ENCODE measurements at places on chromosomes 1 and 21. TPM values are rescaled to one million over a fixed set of nuclear protein-coding genes. Genes with fewer than 3 reads are reported as not detected.
A peak's percentile ranks its signal among the peaks of the same experiment; 100 is the strongest.

The SELP gene
- total RNA-seq, result not detected

The EPHA10 gene
- 1.0 TPM for total RNA-seq

The PTPRU gene
- 55.3 TPM for total RNA-seq

The NEGR1 gene
- 1.3 TPM for total RNA-seq

The CAPN9 gene
- total RNA-seq, result 0.22 TPM

The WNT2B gene
- 0.90 TPM for total RNA-seq

The FLG2 gene
- not detected for total RNA-seq

The TESK2 gene
- total RNA-seq, result 10.9 TPM

The POGZ gene
- 105 TPM for total RNA-seq

The LIPI gene
- not detected for total RNA-seq

The PRAMEF8 gene
- total RNA-seq, result not detected

DNA sequence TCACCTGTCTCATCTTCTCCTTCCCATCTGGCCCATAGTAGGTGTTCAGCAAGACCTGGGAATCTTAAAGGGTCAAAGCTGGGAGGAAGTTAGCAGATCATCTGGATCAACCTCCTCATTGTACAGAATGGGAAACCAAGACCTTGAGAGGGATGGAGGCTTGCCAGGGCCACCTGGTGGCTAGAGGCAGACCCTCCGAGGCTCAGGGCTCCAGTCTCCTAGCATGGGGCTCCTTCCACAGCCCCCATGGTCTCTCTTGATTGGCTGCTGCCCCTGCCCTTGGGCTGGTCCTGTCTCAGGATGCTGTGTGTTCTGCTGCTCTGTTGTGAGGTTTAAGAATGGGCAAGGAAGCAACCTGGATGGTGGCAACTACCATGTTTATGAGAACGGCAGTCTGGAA, 68.7 kb upstream of the CNTN2 start:
- DNase-seq, result no peak

DNA sequence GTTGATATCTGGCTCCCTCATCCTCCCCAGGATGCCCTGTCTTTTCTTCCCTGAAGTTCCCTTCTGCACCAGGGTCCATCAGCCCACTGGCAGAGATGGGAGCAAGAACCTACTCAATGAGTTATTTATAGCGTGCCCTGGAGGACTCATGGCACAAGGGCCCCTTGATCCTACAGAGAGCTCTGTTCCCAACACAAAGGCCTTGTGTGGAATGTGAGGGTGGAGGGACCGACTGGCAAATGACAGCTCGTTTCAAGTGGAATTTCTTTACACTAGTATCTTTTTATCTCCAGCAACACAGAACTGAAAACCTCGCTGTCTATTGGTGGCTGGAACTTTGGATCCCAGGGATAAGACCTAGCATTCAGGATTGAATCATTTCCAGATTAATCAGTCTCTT, 22.4 kb downstream of the CHI3L2 start:
- no peak for DNase-seq

DNA sequence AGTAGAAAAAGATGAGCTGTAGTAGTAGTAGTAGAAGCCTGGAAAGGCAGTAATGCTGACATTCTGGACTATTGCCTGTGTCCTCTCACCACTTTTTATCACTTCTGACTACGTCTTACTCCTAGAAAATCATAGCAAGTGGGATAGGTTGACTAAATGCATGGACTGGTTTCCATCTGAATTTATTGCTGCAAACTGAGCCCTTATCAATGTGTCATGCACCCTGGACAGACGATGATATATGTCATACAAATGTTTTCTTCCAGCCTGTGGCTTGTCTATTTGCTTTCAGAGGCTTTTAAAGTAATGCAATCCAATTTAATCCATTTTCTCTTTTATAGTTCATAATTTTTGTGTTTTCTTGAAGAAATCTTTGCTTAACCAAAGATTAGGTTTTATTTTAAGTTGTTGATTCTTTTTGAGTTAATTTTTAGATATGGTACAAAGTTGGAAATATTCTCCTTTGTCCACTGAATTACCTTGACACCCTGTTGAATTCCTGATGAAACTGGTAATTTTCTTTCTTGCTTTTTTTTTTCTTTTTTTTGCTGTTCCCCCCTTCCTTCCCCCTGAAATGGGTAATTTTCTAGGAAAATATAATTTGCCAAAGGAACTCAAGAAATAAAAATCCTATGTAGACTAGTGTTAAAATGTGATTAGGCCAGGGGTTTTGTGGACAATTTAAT, 47.1 kb downstream of the PHACTR4 start:
- no peak for DNase-seq

DNA sequence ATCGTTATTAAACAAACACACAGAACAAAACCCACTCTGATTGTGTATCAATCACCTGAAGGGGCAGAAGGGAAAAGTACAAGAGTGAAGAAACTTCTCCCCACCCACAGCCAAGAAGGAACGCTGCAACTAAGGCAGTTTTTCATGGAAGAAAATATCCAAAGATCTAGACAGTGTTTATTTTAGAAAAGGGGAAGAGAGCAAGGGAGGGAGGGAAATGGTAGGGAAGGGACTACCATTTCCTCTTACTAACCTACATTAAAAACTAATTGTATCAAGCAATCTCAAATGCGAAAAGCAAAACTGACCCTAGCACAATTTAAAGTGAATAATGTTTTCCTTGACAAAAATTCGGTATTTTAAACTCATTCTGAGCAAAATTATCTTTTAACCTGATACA, 3.5 kb downstream of the NRIP1 start:
- no peak for DNase-seq

DNA sequence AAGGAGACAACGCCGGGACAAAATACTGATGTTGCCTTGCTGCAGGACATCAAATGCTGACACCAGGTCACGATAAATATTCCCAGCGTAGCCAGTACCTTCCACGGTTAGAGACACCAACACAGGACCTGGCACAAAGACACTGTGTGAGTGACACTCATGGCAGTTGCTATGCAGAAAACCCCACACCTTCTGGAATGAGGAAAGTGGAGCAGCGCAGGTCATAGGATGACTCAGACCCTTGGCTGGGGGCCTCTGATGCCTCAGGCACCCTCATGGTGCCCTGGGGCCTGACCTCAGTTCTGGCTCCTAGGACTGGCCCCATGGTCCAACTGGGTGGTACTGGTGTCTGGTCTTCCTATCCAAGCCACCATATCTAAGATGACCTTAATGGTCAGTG, 7.0 kb downstream of the DCST2 start:
- DNase-seq, result no peak

DNA sequence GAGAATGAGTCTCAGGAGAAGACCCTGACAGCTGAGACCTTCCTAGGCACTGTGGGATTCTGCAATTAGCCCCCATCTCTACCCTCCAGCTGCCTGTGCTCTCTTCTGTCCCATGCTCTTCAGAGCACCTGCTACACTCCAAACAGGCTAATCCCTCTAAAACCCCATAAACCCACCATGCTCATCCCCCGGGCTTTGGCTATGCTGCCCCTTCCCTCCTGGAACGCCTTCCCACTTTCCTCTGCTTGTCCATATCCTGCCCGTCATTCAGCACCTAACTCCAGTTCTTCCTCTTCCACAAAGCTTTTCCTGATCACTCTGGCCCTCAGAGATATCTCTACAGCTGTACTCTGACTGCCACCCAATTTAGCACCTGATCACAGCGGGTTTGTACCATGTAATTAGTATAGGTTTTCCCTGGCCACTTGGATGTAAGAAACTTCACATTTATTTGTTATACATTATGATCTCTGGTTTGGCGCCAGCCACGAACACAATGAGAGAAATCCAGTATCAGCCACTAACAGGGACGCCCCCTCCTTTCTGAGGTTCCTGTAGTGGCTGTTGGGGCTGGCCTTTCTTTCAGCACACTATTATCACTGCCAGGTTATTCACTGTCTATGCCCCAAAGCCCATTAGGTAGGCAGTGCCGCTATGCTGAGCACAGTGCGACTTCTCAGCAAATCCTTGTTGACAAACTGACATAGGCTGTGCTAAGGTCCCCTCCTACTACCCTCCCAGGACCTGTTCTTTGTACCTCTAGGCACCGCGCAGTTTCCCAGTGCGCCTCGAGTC, 45.1 kb downstream of the CDC7 start:
- DNase-seq, result no peak

- no peak for DNase-seq
Observed at GRCh38 chr21:31554511-31555022, 104.9 kb upstream of the SOD1 start.

- no peak for DNase-seq
Observed at GRCh38 chr1:229124520-229125124, 146.3 kb upstream of the RAB4A start.

GRCh38 chr1:17540255-17541001, 930 bp downstream of the ARHGEF10L start:
- peak; percentile 90 for DNase-seq

- DNase-seq, result no peak
Observed at GRCh38 chr21:38476385-38476784, 21.9 kb downstream of the ERG start.

DNA sequence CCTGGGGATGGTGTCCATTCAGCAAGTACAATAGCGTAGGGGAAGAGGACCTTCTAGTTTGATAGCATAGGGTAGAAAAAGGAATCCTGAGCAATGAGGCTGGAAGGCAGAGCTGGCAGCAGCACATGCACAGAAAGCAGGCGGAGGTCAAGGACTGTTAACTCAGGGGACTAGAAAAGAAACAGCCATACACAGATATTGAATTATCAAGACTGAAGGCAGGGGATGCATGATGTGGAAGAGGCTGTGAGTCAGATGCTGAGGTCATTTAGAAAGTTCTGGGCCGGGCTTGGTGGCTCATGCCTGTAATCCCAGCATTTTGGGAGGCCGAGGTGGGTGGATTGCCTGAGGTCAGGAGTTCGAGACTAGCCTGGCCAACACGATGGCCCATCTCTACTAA, 65.6 kb downstream of the OPTC start:
- DNase-seq, result no peak

DNA sequence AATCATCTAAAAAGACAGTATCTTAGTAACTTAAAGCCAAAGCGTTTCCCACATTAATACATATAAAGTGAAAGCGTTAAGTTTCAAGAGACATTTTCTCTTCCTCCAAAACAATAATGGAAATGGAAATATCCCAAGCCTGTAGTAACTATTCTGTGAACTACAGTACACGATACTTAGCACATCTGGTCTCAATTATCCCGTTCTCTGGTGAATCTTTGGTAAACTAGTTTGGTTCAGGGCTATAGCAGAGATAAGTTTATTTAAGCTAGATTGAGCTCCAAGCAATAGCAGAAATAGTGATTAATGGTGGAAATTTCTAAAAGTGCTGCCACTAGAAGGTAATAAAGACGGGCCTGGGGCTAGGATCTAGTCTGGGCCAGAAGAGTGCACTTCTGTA, 55.2 kb downstream of the PCNX2 start:
- DNase-seq, result no peak

DNA sequence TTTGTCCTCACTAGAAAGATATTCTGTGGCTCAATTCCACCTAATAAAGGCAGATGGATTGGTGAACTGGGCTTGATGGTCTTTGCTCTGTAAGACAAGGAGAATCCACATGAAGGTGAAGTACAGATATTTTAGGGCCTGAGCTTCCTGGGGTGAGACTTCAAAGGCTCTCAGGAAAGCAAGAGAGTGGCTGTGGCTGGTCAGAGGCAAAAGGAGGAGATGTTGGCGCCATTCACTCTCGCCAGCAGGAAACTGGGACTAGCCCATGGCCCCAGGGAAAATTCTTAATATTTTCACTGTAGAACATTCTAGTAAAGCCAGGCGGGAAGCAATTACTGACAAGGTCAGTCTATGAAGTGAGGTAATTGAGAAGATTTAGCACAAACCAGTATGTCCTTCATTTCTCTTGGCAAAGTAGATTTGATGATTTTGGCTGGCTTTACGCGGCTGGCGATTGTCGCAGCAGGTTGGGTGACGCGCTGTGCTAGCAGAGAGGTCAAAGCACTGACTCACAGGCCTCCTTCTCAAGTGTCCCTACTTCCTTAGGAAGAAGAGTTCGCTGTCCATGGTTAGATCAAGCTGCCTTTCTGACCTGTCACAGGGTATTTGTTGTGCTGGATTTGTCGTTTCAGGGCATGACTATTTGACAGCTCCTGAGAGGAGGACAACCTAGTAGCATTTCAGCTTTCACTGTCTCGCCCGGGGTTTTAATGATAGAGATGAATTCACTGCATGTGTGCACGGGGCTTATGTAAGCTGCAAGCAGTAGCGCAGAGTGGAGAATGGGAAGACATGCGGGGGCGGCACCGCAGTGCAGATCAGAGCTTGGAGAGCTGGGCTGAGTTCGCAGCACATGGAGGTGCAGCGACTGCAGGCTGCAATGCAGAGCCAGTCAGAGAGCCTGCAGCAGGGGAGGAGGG, 32.7 kb downstream of the XCL1 start:
- peak; percentile 52 for DNase-seq

- DNase-seq, result no peak
Observed at GRCh38 chr1:151286619-151287340, 4.7 kb downstream of the ZNF687 start.

GRCh38 chr1:18653367-18653766, 22.7 kb downstream of the PAX7 start:
- no peak for DNase-seq

GRCh38 chr1:202086579-202087350, 36.0 kb upstream of the GPR37L1 start:
- DNase-seq, result no peak

GRCh38 chr21:45208627-45208951, 79.1 kb downstream of the POFUT2 start:
- DNase-seq, result no peak

DNA sequence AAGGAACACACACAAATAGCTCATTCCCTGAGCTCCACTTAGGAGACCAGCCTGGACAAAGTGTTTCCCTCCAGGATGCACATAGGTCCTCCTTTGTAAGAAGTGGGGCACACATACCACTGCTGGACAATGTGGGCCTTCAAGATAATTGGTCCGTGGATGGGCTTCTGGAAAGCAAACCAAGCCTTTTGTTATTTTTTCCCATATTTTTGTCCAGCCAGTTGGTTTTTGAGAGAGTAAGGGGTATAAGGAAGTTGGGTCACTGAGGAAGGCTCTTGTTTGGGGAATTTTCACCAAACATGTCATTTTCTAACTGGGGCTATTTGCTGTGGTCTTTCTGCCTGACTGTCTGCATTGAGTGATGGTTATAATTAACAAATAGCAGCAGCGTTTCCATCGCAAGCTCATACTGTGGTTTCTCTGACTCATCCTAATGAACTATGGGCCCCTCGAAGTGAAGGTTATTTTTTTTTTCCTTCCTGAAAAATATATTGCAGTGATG, 306.3 kb upstream of the DUSP10 start:
- no peak for DNase-seq

DNA sequence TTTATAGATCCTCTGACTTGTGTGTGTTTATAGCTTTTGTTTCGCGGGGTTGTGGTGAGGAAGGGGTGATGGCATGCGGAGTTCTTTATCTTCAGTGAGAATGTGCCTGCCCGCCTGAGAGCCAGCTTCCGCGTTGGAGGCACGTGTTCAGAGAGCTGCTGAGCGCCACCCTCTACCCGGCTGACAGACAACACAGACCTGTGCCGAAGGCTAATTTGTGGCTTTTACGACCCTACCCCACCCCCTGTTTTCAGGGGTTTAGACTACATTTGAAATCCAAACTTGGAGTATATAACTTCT, 14.4 kb upstream of the CD101 start:
- no peak for DNase-seq

DNA sequence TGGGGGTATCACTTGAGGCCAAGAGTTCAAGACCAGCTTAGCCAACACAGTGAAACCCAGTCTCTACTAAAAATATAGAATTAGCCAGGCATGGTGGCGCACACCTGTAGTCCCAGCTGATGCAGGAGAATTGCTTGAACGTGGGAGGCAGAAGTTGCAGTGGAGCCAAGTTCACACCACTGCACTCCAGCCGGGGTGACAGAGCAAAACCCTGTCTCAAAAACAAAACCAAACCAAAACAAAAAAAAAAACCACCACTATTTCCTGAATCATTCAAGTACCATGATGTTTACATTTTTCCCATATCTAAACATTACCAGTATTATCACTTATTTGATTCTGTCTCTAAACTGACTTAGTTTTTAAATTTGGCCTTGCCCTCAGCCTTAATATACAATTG, 29.5 kb downstream of the TUT4 start:
- no peak for DNase-seq

Data from H1 (cell line).